Activated CD4-positive, CD25-positive, alpha-beta regulatory T cell (primary cell): ENCODE measurements at places on chromosomes 3 and 15.

GRCh38 chr3:156635034-156635433, 39.4 kb upstream of the TIPARP start:
- no peak for DNase-seq

GRCh38 chr3:14222457-14222856, 43.8 kb downstream of the LSM3 start:
- no peak for DNase-seq

- no peak for DNase-seq
These were observed 13.1 kb downstream of the RYK start for GRCh38 chr3:134237454-134238145.

GRCh38 chr15:75036212-75036616, 12.8 kb downstream of the PPCDC start:
- DNase-seq = no peak

DNA sequence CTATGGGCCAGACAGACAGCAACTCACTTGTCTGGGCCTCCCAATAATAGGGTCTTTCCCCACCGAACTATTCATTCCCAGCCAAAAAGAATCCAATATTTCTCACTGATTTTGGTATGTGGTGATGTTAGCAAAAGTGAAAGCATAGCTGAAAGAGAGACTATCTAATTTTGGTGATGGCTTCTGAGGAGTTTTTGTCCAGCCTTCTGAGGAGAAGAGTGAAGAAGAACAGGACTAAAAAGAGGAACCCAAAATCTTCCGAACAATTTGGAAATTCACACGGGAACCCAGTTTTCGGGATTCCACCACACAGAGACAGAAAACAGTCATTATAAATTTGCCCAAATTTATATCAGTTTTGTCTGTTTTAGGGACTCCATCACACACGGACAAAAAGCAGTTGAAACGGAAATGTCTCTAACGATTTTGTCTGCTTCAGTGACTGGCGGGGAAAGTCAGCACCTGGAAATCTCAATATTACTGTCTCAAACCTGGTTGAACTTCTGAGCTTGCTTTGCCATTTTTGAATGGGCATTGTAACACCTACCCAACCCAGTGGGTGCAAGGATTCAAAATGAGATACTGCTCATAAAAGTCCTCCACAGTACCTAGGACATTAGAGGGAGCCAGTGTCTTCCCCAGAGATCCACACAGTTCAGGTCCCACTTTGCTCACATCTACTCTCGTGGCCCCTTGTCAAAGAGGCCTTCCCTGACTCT, 9.1 kb downstream of the CD80 start:
- DNase-seq = no peak

GRCh38 chr3:9430733-9431132, 33.3 kb downstream of the SETD5 start:
- DNase-seq = no peak

DNA sequence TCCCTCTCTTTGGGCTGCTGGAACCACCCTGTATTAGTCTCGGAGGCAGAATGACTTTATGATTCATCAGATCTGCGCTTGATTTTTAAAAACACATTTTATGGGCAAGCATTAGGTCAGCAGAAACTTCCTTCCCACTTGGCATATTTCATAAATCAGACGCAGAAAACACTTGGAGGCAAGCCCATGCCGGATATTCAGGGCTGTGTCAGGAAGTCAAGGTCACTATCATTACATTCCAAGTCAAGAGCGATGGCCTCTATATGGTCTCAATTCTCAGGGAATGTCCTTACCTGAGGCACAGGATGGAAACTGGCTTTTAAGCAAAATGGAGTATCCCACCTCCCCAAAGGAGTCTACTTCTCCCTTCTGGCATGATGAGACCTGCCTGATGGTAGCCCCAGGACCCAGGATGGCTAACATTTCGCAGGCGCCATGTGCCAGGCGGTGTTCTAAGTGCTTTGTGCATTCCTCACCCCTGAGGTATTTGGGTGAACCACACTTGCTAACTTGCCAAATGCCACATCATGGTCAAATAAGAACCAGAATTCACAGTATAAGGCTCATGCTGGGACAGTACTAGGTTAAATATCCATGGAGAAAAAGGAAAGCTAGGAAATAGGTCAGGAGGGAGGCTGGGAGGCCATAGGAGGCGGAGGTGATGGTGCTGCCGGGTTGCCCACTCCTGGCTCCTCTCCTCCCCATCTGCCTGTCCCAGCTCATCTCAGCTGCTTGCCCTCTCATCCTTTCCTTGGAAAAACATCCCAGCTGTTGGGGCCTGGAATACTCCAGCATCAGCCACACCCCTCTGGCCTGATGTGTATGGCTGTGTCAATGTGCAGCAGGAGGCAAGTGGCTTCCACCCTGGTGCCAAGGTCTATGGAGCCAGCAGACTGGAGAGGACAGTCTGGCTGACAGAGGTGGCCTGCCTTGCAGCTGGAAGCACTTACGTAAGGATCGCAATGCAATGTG, 18.8 kb downstream of the BCL2L10 start:
- no peak for DNase-seq

- DNase-seq = no peak
These were observed 48.8 kb upstream of the LRRFIP2 start for GRCh38 chr3:37223141-37223558.

DNA sequence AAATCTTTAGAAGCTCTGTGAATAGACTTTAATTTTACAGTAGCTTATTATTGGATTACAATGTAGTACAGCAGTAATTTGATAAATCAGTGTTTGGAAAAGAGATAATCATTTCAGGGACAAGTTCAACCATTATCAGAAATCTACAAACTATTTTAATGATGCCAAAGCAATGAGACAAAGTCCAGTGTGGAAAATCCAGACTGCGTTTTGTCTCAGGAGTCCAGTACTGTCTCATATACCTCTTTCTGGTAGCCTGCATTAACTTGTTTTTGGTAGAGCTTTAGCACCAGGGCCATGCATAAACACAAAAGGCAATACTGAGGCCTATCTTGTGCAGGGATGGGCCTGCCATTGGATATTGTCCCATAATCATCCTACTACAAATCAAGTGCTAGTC, 19.7 kb downstream of the ACKR4 start:
- DNase-seq = no peak

DNA sequence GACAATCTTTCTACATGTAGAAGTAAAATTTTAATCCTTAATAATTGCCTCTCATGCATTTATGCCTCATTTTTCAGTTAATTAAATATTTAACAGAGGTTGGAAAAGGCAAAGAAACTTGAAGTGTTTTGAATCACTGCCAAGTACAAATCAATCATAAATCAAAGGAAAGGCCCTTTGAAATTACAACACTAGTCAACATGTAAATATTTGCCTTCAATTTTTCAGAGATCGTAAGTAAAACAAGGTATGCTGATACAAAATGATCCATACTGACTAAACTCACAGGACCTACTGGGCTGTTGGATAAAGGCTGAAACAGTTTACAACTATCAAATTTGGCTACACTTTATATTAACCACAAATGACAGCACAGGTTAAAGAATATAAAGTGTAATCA, 33.9 kb downstream of the ZBBX start:
- DNase-seq = no peak

- DNase-seq = no peak
These were observed 45.8 kb upstream of the CCDC50 start for GRCh38 chr3:191283400-191283799.

DNA sequence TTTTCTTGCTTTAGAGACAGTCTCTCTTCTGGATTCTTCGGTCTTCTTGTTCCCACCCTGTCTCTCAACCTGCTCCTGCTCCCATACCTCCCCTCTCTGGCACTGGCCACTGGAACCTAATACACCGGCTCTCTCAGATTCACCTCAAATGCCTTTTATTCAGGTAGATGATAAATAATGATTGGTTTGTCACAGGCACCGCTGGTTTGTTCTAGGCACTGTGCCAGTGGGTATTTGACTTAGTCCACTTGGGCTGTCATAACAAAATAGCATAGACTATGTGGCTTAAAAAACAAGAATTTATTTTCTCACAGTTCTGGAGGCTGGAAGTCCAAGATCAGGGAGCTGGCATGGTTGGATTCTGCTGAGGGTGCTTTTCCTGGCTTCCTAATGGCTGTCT, 278.2 kb upstream of the STT3B start:
- DNase-seq = no peak

- DNase-seq = no peak
These were observed 42.3 kb downstream of the CPN2 start for GRCh38 chr3:194308601-194309449.

DNA sequence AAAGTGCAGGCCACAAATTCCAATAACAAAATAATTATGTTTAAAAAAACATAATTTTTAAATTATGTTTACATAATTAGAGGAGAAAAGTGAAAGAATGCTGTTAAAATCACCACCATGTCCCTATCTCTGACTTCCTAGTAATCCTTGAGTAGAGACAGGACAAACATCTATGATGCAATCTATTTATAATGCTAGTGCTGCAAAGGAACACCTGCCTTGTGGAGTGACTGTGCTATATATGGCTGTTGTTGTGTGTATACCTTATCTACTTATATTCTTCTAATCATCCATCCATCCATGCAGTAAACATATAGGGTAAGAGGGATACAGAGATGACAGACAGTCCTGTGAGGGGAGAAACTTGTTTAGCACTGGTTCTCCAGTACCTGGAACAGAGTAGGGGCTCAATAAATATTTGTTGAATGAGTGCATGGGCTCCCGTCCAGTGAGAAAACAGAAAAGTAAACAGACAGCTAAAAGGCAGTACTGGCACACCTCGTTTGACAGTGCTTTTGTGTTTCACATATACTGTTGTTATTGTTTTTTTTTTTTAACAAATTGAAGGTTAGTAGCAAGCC, 229.3 kb upstream of the UBE2E1 start:
- no peak for DNase-seq

DNA sequence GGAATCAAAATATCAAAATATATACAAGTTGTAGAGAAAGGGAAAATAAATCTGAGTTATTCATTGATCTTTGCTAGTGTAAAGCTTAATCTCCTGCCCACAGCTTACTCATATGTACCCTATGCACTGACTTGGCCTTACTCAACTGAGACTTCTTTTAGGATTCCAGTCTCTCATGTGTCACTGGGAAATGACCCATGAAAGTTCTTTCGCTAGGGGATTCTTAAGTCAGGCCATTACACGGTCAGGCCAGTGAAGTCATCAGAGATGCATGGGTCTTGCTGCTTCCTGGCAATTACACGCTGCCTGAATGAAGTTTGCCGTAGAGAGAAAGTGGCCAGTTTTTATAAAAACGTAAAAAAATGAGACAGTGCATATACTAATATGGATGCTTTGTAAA, 20.7 kb upstream of the LPP start:
- no peak for DNase-seq

GRCh38 chr15:42772144-42772543, 35.2 kb upstream of the CDAN1 start:
- DNase-seq = no peak

- DNase-seq = no peak
These were observed 366.7 kb upstream of the ROBO2 start for GRCh38 chr3:76673171-76673570.

GRCh38 chr3:70905491-70905890, 593.1 kb upstream of the MDFIC2 start:
- no peak for DNase-seq

DNA sequence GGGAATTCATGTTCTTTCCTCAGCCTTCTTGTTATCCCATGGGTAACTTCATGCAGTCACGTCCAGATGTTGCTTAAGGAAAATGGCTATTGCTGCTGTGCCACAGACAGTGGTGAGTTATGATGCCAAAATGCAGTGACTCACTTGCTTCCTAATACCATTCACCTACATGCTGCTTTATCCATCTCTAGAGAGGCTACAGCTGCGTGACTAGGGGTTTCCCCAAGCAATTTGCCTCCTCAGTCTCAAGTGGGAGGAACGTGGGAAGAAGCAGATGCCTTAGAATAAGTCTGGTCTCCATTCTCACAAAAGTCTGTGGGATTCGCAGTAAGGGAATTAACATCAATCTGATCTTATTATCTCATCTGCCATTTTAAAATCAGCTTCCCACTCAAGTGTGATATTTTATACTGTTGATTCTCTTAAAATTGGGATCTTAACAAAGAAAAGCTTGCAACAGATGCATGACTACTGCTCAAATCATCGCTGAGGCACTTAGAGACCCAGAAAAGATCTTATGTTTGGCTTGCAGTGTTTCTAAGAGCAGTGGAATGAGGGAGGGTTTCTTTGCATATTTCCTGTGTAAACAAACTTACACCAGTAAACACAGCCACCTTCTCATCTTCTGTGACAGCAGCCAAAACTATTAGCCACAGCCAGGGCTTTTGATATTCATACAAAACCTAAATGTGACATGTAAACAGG, 62.0 kb upstream of the ACP3 start:
- no peak for DNase-seq

GRCh38 chr3:37670961-37671483, 190.7 kb upstream of the CTDSPL start:
- no peak for DNase-seq

DNA sequence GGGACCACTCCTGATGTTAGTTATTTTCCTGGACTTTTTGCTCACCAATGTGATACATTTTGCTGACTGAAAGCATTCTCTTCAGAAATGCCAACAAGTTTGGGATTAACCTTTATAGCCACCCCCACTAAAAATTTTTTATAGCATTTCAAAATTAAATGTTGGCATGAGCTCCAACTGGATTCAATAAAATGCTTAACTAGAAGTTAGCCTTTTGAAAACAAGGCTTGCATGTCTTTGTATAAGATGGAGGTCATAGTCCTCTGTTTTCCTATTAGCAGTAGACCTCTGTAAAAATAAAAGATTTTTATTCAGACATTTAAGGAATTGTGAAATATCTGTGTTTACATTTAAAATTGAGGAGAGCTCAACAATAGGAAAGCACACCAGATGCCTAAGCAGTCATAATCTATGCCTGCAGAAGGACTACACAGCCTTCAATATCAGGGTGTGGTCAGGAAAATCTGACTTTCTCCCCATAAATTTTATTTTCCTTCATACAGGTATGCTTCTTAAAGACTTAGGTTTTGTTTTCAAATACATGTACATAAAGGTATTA, 87.2 kb downstream of the DNAJC13 start:
- no peak for DNase-seq

DNA sequence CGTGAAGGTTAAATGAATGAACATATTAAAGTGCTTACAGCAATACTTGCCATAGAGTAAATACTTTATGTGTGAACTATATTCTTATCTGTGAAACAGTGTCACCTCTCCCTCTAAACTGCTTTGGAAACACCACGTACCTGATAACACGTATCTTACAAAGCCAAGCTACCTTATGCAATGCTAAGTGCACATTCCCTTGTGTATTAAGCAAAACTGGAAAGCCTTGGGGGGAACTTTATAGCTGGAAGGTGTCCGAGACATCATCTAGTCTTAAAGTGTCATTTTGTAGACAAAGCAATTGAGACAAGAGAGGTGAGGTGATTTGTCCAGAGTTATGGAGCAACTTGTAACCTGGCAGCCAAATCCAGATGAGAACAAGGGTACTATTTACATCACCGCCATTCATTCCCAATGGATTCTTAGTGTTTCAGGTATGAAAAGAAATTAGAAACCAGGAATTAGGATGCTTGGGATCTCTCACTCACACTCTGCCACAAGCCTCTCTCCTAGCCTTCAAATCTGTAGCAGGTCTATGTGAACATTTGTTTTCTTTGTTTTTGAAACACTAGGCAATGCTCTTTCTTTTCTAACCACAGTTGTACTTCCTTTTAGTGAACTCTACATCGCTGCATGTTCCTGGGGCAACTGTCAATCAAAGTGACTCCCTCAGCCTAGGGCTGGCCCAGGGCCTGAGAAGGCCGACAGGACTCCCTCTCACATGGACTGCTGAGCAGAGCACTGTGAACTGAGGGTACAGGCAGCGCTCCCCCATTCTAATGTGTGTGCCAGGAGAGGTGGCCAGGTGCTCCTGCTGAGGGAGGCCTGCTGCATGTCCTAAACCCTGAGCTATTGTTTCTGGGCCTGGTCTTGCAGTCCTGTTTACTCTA, 13.9 kb upstream of the MGLL start:
- DNase-seq = no peak
